ENCODE measurements at places on chromosomes 5 and 9.
A peak's percentile ranks its signal among the peaks of the same experiment; 100 is the strongest.

- no peak for DNase-seq
Observed at GRCh38 chr9:8769153-8769552, 969.6 kb upstream of the DMAC1 start.

GRCh38 chr9:88498880-88499279, 36.1 kb upstream of the NXNL2 start:
- no peak for DNase-seq

DNA sequence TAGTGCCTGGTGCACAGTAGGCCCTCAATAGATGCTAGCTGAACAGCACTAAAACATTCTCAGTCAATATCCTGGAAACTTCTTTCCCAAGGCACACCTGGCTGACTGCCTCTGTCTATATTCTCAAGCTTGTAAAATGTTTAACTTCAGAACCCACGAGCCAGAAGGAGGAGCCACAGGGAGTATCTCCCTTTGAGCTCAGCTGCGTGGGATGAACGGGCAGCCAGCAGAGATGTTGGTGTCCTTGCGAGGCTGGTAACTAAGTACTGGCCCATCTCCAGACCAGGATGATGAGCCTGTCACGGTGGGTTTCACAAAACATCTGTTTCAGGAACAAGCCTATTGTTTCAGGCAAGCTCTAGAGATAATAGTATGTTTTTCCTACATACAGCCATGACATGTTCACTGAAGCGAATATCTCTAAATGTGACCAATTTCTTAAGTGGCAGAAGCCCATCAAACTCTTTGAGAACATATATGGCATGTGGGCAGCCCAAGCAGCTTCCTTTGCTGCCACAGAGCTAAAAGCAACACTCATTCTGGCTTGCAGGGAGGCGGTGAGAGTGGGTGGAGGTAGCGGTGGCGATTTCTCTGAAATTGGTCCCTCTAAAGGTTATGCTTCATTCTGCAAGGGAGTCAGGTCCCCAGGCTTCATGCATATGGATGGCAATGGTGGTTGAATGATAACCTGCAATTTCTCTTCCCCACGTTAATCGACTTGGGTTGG, 206.2 kb downstream of the TTLL11 start:
- DNase-seq: no peak

- no peak for DNase-seq
Observed at GRCh38 chr9:77063645-77064285, 44.3 kb downstream of the FOXB2 start.

DNA sequence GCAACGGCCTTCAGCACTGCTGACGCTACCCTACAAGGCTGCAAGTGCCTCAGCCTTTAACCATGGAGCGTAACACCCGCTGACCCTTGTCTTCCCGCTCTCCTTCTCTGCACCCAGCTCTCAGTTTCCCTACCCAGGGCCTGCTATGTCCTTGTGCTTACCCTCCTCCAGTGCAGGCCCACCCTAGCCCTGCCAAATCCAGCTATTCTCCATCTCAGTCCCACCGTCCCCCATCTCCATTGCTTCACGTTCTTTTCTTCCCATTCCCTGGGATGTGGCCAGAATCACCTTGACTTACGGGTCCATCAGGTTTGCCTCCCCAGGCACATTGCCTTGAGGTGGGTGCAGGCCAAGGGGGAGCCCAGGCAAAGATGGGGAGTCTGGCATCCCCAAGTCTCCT, 91.2 kb downstream of the PAX5 start:
- no peak for DNase-seq

DNA sequence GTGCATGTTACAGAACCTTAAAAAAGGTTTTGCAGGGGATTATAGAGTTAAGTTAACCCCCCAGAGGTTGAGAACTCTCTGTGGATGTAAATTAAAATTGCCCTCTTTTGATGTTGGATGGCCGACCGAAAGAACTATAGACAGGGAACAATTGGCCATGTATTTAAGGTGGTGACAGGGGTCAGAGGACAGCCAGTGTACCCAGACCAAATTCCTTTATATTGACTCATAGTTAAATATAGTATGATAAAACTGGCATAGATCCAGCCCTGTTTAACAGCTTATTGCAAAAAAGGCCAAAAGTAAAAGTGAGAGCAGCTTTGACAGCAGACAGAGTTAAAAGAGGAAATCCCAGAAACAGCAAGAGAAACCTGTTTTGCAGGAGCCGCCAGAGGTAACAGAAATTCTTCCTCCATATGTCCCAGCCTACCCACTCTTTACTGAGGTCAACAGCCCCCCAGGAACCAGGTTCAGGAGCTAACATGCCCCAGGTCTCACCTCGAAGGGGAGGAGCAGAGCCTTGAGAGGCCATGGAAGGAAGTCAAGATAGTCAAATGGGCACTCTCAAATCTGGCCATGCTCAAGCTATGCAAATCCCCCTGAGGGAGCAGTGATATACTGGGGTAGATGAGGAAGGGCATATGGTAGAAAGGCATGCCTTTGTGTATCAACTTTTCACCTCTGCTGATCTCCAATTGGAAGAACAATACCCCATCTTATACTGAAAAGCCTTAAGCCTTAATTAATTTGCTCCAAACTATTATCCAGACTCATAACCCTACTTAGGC, 156.4 kb upstream of the COX7C start:
- no peak for DNase-seq

GRCh38 chr9:35675732-35676392, 2.1 kb downstream of the CA9 start:
- no peak for DNase-seq

- DNase-seq: no peak
Observed at GRCh38 chr5:168097876-168098653, 193.4 kb upstream of the WWC1 start.

GRCh38 chr5:85647349-85648127, 970.2 kb upstream of the COX7C start:
- no peak for DNase-seq

DNA sequence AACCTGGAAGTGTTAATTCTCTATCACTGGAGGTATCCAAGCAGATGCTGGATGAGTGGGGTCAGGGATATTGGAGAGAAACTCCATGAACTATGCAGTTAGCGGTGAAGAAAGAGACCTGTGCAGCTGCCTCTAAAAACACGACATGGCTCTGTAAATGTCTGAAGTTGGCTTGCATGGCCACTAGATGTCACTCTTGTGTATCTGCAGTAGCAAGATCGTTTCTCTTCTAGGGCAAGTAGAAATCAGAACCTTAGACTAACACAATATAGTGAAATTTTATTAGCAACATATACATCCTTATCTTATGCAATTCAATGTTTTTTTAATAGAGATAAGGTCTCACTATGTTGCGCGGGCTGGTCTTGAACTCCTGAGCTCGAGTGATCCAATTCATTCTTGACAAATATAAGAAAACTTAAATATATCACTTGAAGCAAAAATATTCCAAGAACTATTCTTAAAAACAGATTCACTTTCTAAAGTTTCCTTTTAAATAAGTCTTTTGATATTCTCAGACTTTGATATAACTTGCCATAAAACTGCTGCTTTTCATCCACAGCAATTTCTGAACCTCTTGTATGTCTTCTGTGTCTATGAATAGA, 2.9 kb downstream of the OR2S2 start:
- peak; percentile 44 for DNase-seq

DNA sequence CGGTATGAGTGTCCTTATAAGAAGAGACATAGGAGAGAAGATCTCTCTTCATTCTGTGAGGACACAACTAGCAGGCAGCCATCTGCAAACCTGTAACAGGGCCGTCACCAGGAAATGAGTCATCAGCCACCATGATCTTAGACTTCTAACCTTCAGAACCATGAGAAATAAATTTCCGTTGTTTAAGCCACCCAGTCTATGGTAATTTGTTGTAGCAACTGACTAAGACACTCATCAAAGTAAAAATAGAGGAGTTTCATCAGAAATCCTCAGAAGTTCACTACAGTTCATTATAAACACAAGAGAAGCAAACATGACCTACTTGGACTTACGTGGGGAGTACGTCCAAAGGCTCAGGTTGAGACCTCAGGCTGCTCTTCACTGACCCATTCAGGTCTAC, 357.7 kb downstream of the SEMA5A start:
- DNase-seq: no peak

GRCh38 chr9:105065098-105066088, 137.4 kb upstream of the ABCA1 start:
- DNase-seq: no peak

DNA sequence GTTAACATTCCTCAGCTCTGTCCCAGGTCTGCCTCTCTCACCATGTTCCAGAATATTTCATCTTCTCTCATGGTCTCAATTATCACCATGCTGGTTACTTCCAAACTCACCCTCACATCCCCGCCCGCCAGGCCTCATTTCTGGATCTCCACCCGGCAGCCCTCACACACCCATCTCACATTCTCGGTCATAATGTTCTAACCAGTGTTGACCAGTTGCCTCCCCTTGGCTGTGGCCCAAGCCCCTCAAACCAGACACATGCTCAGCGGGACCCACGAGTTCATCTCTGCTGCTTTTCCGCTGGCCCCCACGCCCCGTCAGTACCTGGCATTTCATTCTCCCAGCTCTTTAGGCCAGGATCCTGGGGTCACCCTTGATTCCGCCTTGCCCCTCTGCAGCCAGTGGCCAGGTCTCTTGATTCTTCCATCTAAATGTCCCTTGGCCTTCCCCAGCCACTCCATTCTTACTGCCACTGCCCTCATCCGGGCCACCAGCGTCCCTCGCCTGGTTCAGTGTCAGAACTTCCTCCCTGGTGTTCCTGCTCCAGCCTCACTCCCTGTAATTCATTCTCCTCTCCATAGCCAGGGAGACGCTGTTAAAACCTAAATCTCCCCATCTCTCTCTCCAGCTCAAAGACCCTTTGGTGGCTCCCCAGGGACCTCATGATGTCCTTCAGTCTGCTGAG, 141.7 kb downstream of the MVB12B start:
- DNase-seq: no peak

GRCh38 chr9:6584881-6585597, 60.5 kb downstream of the GLDC start:
- DNase-seq: no peak

GRCh38 chr9:115232181-115232774, 114.3 kb upstream of the TNC start:
- no peak for DNase-seq

DNA sequence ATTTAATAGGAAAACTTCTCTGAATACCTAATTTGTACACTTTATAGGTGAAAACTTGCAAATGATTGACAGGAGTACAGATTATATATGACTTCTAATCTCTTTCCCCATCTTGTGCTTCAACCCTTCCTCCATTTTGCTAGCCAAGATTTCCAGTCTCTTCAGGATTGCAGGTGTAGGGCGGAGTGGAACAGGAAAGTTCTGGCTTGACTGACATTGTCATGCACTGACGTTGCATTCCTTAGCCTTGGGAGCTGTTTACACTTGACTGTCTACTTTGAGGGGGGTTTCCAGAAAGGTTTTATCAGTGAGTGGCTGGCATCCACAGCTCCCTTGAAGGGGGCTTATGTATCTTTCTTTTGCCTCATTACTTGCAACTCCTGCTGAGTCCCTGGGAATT, 34.1 kb upstream of the GRIA1 start:
- no peak for DNase-seq

DNA sequence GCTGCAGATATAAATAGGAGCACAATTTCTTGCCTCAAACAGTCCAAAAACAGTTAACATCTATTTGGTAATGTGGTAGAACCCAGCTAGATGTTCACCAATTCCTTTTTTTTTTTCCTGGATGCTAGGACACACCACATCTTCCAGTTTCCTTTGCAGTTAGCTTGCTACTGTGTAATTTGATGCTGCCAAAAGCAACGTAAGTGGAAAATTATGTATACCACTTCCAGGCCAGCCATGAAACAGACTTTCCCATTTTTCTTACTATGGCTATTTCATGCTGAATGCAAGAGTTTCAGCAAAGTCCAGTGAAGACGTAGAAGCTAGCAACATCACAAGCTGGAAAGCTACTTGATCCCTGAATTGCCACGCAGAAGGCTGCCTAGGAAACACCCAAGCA, 667.2 kb downstream of the TLE1 start:
- DNase-seq: no peak

GRCh38 chr9:35070823-35071813, 1.3 kb downstream of the VCP start:
- DNase-seq: no peak

DNA sequence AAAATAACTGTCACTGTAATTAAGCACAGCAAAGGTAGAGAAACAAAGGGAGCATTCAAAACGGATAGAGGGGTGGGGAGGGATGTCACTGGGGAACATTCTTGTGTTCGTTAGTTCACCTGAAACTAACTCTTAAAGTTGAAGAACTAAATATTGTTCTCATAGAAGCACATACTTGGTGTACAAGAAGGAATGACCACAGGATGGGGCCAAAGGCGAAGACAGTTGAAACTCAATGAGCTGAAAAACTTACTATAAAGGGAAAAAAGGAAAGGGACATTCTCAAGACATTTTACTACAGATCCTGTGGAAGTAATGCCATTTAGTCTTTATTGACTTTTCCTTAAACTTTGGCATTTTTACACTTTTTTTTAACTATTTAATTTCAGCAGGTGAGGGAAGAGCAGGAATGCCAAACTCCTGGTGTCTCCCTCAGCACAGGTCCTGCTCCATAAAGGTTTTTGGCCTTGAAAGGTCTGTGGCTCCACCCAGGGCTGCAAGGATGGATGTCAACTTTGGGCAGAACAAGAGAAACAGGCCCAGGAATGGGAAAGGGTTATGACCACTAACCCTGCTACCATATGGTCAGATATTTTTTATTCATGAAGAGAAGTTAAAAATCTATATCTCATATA, 197.6 kb upstream of the RASA1 start:
- DNase-seq: no peak

GRCh38 chr5:166758151-166758550, 1533.3 kb upstream of the WWC1 start:
- no peak for DNase-seq

- DNase-seq: no peak
Observed at GRCh38 chr5:16033187-16033925, 146.2 kb downstream of the MARCHF11 start.
